ENCODE measurements at places on chromosomes 5 and 9. TPM values are rescaled to one million over a fixed set of nuclear protein-coding genes. Genes with fewer than 3 reads are reported as not detected.

GRCh38 chr5:77892061-77893010 is 116.2 kb upstream of the TBCA start:
- no peak for DNase-seq

- no peak for DNase-seq
Observed at GRCh38 chr9:70403166-70403565, 11.3 kb downstream of the KLF9 start.

DNA sequence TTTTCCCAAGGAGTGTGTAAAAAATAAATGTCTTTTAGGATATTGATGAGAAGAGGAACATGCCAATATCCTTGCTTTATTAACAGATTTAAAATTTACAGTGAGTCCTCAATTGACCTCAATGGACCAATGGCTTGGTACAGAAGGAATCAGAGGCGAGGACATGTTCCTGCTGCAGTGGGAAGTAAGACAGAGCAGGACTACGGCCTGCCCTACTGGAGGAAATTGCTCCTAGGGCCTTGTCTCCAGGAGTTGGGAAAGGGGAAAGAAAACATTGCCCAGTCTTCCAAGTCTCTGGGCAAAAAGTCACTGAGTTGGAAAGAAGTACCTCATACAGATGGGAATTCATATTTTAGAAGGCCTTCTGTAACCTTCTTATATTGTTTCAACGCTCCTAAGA is 33.1 kb upstream of the UGT3A2 start:
- no peak for DNase-seq

DNA sequence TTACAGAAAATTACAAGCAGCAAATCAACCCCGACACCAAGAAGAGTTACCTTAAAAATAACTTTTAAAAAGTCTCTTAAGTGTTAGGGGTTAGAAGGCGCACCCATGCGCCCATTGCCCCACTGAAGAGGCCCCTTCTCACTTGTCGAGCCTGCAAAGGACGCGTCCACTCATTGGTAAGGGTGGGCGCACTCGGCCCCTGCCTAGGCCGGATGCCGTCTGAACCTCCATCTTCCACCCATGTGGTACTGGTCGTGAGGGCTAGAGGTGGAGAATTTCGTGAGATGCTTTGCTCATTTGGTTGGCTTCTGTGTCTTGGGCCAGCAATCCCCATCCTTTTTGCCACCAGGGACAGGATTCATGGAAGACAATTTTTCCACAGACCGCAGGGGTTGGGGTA is 27.5 kb upstream of the LRRC14B start:
- DNase-seq: no peak

GRCh38 chr9:125407974-125408900 is 146.6 kb downstream of the GAPVD1 start:
- DNase-seq: peak; percentile 72

PLCXD3 gene
- 7.2 TPM for total RNA-seq

OLFM1 gene
- total RNA-seq: 102 TPM

DNA sequence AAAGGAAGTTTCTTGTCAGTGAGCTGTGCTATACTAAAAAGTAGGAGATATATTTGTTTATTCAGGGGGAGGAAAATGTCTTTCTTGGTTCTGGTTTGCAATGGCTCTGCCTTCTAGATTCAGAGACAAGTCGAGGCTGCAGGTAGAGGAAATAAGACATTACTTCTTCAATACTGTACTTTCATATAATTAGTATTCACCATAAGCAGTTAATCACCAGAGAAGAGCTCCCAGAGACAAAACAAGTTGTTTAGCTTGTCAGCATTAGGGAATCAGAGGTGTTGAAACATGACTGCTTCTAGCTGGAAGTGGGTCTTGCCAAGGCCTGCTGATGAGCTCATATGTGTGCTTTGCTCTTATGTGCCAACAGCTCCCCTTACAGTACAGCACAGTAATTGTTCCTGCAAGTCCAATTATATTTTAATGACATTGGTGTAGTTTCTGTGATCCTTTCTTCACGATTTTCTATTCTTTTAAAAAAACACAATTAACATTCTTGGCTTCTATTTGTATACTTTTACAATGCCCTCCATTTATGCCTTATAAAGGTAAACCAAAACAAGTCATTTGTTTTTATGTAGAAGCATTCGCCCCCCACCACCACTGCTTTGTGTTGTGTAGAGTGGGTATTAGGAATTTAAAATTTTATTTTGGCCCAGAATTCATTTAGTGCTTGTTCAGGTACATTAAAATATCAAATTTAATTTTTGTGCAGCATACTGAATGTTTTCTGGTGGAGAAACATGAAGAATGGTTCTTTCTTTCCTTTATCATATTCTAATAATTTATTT is 112.2 kb downstream of the RPS23 start:
- DNase-seq: peak; percentile 83

RIGI gene
- 1.9 TPM for total RNA-seq

DNA sequence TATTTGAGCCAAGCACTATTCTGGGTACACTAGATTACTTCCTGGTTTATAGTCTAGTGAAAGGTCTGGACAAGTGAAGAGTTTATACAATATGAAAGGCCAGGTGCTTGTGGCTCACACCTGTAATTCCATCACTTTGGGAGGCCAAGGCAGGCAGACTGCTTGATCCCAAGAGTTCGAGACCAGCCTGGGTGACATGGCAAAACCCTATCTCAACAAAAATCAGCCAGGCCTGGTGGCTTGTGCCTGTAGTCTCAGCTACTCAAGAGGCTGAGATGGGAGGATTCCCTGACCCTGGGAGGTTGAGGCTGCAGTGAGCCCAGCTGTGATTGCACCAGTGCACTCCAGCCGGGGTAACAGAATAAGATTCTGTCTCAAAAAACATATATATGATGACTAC is 9.5 kb upstream of the TXNDC15 start:
- DNase-seq: no peak

- DNase-seq: no peak
Observed at GRCh38 chr9:112119225-112120029, 55.7 kb downstream of the SUSD1 start.

ANKRD33B gene
- total RNA-seq: 7.2 TPM

TRIM14 gene
- 16.1 TPM for total RNA-seq

- DNase-seq: no peak
Observed at GRCh38 chr5:146515473-146516150, 378 bp downstream of the GPR151 start.

SLC34A3 gene
- total RNA-seq: not detected

- no peak for DNase-seq
Observed at GRCh38 chr5:96315431-96315830, 117.6 kb downstream of the PCSK1 start.

GRCh38 chr5:148909040-148909439 is 82.6 kb downstream of the ADRB2 start:
- DNase-seq: no peak

ZNF474 gene
- not detected for total RNA-seq

- no peak for DNase-seq
Observed at GRCh38 chr5:101102506-101102905, 199.4 kb upstream of the ST8SIA4 start.

GRCh38 chr5:171975262-171975876 is 31.1 kb downstream of the FBXW11 start:
- no peak for DNase-seq

- DNase-seq: no peak
Observed at GRCh38 chr5:52469835-52470234, 317.9 kb upstream of the ITGA1 start.

DNA sequence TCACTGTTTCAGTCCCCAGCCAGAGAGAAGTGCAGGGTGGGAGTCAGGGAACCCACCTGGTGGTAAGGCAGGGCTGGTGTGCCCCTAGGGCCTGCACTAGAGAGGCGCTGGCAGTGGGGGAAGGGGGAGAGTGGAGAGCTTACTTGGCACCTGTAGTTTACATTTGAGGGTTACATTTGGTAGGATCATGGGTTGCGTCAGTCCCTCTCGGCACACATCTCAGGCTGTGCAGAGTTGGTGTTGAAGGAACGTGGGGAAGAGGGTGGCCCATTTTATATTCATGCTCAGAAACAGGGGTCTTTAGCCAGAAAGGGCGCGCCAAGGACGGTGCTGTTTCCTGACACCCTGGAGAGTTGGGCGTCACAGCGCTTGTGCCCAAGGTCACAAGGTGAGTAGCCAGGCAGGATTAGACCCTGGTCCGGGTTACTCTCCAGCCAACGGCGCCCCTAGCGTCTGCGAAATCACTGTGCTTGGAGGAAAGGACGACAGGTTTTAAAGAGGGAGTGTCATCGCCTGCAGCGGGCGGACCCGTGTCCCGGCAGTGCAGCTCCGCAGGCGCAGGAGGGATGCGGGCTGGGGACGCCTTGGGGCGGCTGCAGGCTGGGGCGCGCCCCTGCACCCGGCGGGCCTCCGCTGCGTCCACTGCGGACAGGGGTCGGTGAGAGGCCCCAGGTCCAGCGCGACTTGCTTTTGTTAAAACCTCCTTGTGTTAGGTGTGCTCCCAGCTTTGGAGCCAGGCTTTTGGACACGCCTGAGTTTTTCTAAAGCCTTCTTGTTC is 272.6 kb downstream of the FANCC start:
- no peak for DNase-seq

GRCh38 chr5:5195128-5195918 is 55.2 kb downstream of the ADAMTS16 start:
- no peak for DNase-seq

SURF4 gene
- total RNA-seq: 161 TPM

DNA sequence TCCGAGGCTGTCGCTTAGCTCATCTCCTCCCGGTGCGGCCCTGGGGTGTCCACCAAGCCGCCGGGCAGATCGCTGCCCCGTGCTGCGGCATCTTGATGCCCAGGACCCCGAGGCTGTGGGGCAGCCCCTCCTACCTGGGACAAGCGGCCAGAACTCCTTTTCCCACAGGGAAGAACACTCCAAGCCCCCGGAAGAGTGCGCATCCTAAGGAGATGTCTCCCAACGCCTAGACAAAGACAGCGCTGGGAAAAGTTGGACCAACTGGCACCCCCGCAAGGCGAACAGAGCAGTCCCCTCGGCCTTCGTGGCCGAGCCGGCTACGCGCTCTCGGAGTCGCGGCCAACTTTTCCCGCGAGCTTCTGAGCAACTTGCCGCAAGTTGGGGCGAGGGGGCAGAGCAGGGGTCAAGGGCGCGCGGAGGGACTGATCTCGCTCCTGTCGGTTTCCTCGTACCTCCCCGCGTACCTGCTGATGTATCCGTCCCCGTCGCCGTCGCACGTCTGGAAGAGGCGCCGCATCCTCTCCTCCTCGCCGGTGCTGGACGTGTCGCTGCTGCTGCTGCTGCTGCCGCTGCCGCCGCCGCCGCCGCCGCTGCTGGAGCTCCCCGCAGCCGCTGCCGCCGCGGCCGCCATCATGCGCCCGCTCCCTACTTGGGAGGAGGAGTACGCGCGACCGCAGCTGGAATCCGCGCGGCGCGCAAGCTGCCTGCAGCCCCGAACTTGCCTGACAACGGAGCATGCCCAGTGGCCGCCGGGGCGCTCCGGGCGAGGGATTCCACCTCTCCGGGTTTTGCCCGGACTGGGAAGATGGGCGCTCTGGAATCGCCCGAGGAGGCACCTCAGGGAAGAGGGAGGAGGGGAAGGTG is at the start of gene MCC:
MCC (minus strand) TSS at position 673 of the 864 bp plus-strand sequence.
- no peak for DNase-seq

DNA sequence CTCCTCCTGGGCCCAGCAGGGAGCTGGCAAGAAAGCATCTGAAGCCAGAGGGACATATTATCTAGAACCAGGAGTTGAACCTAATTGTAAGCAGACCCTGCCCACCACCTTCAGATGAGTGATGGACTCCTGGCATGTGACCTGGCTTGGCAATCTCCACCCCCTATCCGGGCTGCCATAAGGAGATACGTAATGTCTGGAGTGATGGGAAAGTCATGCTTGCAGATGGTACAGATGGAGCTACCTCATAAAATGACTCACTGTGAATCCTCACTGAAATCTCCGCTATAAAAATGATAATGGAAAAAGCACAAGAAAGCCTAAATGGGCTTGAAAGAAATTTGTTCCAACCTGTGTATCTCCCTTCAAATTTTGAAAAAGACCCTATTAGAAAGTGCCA is 157.5 kb downstream of the DMRT2 start:
- no peak for DNase-seq

DNA sequence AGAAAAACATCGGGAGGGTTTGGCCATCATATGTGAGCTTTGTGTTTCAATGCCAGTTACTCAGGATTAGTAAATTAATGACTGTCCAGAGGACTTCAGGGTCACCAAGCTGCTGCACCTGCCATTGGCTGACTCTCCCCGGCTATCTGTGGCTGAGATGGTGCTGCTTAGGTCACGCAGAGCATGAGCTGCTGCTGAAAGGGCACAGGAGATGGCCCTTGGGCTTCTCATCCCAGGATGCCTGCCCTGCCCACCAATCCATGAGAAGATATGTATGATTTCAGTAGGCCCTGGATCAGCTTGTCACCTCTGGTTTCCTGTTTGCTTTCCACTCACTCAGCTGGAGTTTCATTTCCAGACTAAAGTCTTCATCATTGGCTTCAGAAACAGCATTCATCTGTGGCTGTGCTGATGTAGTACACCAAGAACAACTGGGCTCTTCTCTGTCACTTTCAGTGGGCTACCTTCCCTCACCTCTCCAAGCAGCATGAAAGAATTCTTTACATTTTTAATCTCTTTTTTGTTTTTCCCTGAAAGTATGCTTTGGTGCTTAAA is 2.4 kb upstream of the CATSPER3 start:
- no peak for DNase-seq

DNA sequence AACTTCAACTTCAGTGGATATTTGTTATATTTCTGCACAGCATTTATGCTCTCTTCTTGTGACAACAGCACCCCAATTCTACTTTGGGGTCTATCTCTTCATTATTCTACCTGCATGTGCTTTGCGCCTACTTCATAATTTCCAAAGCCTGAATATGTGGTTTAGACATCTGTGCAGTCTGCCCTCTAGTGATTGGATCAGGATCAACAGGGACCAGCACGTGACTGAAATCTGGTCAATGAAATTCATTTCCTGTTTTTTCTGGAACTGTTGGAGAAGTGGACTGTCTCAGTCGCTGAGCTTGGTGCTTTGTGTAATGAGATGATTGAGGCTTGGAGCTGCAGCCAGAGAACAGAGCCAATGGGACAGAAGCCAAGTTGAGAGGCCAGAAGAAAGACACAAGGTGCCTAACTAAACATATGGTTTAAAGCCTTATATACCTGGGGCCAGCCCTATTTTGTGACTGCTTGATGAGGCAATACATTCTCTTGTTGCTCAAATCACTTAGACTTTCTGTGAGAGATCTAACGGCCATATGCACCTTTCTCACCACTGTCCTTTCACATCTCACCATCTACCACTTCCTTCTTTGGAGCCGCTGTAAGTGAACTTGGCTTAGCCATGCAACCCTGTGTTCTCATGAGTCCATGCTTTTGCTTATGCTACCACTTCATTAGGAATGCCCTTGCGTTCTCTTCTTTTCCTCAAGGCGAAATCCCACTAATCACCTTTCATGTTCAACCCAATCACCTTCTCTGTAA is 68.8 kb upstream of the PPP2R2B start:
- no peak for DNase-seq

FAM221B gene
- not detected for total RNA-seq

SUSD3 gene
- not detected for total RNA-seq

All from ascending aorta (tissue), 2 donors.